AML-193 (cell line): ENCODE measurements at places on chromosomes 5 and 9.

DNA sequence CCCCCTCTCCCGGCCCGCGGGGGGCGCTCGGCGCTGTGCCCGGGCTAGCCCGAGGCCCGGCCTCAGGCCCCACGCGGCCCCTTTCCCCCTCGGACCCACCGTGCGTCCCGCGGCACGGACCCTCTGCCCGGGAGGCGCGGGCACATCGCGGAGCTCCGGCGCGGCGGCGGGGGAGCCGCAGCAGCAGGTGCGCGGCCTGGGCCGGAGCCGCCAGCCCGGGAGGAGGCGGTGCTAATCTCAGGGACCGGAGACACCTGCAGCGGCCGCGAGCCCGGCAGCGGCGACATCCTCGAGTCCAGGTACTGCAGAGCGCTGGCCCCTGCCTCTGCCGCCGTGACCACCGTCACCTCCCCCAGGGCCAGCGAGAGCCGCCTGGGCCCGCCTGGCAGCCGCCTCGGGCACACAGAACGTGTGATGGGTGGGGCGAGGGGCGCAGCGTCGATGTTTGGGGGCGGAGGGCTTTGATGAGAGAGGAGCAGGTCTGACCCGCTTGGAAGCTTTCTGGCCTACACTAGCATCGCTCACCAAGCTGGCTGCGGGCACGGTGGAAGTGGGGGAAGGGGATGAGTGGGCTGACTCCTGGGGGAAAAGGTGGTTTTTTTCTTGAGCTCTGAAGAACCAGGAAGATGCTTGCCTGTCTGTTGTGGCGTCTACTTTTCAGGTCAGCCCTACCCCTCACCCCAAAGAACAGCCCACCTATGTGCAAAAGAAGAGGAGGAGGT is 524 bp downstream of the CYFIP2 start:
- DNase-seq: no peak

GRCh38 chr9:117936185-117937130 is 232.3 kb downstream of the TLR4 start:
- no peak for DNase-seq

- DNase-seq: no peak
Measured at GRCh38 chr9:90020276-90020871, 415.6 kb downstream of the GADD45G start.

GRCh38 chr9:16262477-16263261 is 607.8 kb downstream of the BNC2 start:
- DNase-seq: no peak

GRCh38 chr9:33840381-33840780 is 23.4 kb downstream of the UBE2R2 start:
- no peak for DNase-seq

- peak; percentile 69 for DNase-seq
Measured at GRCh38 chr9:136485049-136486045, 2.5 kb upstream of the SEC16A start.

- no peak for DNase-seq
Measured at GRCh38 chr9:95045751-95046150, 271.8 kb downstream of the FANCC start.

DNA sequence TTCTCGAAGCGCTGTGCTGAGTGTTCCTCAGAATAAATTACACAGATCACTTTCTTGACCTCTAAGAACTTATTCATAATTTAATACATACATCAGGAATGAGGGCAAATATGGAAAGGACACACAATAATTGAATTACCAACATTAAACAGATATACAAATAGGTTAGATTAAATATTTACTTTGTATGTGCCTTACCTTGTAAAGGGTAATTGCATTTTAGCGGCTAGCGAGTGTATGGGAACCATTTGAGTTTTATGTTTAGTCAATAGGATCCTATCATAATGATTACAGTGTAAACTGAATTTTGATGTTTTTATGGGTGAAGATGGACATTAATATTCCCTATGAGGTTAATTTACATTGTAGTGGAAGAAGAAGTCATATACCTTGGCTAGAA is 1187.1 kb upstream of the WWC1 start:
- no peak for DNase-seq

DNA sequence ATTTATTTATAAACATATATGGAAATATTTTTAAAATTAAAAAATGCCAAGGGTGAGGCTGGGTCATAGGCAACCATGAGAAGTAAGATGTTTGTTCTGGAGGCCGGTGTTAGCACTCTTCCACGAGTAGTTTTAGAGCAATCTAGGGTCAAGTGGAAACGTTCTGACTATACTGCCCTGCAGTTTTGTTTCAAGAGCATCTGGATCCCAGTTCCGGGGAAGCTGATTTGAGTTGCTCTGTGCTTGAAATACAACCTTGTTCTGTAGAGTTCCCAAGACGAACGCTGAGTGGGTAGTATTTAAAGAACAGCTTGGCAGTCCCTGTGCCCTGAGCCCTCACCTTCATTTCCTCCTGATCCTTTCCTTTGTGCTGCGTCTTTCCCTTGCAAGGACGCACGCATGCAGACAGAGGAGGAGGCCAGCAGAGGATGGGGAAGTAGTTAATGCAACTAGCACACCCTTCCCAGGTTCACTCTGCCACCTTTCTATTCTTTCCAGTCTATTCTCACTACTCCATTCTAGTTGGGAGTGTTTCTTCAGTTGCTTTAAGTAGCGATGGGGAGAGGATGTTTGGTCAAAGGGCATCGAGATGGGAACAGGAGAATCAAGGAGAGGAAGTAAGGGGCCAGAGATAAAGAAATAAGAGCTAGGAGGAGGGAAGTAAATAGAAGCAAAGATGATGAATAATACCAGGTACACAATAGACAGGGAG is 68.3 kb upstream of the ZSWIM6 start:
- no peak for DNase-seq

DNA sequence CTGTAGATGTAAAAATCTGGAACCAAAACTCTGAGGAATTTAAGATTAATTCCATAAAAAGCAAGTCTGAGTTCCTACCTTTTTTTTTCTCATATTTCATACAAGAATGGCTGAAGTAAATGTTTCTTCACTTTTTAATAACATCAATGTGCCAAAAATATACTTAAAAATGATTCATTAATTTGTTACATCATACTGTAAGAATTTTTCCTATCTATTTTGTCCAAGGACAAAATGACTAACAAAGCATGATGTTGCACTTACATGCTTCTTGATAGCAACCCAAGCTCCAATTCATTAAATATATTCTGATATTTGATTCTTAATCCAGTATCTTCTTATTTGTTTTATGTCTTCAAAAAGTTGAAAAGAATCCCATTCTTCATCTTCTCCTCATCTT is 988.3 kb downstream of the TLE1 start:
- DNase-seq: no peak

- DNase-seq: no peak
Measured at GRCh38 chr5:65252977-65253376, 228.7 kb downstream of the ADAMTS6 start.

DNA sequence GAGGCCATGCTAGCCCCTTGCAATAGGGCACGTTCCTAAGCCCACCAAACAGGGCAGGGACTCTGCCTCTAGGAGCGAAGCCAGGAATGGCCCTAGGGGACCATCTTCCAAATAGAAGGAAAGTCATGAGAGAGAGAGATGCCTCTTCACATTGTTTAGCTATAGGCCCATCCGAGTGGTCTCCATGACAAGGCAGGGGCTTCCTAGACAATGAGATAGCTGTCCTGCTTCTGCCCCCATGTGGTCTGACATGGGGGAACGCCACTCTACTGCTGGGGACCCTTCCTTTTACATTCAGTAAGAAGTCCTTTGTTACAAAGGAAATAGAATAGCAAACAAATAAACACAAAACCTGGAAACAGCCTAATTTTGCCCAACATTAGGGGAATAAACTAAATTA is 17.9 kb upstream of the KIF4B start:
- no peak for DNase-seq

DNA sequence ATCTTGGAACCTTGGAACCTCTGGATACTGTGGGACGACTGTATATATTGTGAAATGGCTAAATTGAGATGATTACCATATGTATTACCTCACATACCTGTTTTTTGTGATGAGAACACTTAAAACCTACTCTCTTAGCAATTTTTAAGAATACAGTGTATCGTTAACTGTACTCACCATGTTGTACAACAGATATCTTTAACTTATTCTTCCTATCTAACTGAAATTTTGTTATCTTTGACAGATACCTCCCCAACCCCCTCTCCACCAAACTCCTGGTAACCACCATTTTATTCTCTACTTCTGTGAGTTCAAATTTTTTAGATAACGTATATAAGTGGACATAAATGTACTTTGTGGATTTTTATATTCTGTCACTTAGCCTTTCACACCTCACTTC is 126.5 kb downstream of the ZCCHC7 start:
- DNase-seq: no peak

DNA sequence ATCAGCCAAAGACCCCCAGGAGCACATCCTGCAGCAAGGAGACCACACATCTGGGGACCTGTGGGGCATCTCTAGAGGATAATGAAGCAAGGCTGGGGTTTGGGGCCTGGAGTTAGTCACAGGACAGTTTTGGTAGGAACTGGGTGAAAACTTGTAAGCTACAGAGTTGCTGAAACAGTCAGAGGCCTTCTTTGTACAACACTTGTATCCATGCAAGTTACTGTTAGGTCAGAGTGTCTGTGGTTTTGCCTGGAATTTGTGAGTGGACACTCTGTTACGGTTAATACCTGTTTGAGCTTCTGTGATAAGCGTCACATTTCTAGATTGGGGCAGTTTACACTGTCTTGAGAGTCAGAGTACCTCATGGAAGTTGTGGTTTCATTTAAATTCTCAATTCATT is 22.6 kb upstream of the ASPN start:
- no peak for DNase-seq

GRCh38 chr5:73507062-73507461 is 8.8 kb downstream of the BTF3 start:
- DNase-seq: no peak

- no peak for DNase-seq
Measured at GRCh38 chr5:126967808-126968466, 62.4 kb downstream of the MARCHF3 start.

- no peak for DNase-seq
Measured at GRCh38 chr5:61675015-61675692, 343.1 kb downstream of the ZSWIM6 start.

GRCh38 chr5:27598576-27598975 is 560.2 kb upstream of the CDH9 start:
- DNase-seq: no peak

GRCh38 chr9:115202960-115203751 is 85.2 kb upstream of the TNC start:
- DNase-seq: no peak

DNA sequence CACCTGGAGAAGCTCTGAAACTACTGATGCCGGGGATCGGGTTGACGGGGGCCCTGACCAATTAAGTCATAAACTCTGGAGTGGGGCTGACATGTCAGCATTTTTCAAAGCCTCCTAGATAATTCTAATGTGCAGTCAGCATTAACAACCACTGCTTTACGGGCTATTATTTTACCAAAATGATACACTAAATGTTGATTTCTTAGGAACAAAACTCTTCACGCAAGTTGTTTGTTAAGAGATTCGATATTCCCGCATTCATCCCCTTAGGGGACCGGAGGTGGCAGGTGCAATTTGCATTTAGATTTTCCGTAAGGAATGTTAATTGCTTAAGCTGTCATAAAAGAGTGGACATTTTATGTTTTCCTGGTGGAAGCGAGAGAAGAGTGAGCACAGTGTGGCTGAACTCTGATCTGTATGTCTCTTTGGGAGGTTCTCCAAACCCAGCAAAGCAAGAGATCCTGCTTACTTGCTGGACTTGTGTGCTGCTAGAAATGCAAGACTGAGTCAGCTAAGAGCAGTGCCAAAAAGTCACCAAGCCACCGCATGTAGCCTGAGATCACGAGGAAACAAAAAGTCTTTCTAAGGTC is 77.6 kb downstream of the UGCG start:
- no peak for DNase-seq

- peak; percentile 52 for DNase-seq
Measured at GRCh38 chr9:35526087-35526801, 36.3 kb downstream of the RUSC2 start.

DNA sequence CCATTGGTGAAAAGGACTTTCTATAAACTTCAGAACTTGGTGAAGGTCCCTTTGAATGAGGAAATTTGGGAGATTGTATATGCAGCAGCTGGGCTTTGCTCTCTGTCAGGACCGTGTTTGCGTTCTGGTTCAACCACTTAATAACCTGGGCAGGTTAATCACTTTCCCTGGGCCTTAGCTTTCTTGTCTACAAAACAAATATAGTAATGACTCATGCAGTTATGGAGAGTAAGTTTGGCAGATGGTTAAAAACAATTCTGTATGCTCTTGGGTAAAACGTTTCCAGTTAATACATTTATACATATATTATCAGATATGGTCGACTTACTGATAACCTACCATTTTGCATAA is 197.0 kb downstream of the ARHGEF28 start:
- DNase-seq: no peak

DNA sequence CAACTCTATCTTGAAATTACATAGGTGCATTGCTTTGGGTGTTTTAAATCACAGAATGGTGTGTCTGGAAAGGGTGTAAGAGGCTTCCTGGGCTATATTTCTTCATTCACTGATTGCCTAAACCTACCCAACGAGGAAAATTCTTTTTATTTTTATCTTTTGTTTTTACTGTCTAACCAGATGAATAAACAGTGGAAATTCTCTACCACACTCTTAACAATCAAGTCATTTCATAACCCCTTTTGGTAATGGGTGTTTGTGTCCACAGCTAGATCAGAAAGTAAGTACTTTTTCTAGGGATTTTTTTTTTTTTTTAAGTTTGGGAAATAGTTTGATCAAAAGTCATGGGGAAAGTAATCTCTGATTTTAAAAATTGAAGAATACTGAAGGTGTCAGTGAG is 27.6 kb upstream of the C5orf47 start:
- no peak for DNase-seq

GRCh38 chr9:76177931-76178330 is 216.3 kb downstream of the RFK start:
- DNase-seq: no peak

DNA sequence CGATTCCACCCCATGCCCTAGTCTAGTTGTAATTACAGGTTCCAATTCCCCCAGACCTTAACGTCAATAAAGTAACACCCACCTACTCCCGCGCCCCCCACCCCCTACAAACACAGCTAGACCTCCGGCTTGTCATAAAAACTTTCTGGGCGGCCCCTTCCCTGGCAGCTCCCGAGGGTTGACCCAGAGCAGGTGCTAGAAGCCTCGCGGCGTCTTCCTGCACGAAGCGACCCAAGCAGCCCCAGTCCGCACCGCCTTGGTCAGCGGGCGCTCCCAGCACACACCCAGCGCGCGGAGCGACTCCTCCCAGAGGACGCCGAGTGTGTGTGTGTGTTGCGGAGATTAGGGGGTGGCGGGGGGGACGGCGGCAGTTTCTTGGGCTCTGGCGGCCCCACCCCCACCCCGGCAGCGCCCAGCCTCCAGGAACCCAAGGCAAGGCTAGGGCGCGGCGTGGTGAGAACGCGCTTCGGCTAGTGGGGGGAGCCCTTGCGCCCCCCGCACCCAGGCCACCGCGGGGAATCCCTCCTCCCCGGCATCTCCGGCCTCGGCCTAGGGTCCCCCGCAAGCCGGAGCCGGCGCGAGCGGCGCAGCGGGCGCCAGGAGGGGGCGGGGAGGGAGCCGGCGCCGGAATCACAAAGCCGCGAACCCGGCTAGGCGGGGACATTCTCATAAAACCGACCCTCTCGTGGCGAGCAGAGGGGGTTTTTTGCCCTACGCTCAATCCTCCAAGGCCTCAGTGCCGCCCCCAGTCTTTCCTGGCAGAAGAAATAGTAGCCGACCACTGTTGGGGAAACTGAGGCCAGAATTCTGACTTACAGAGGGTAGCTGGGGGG is 2.2 kb downstream of the PCDH1 start:
- DNase-seq: no peak
